Stimulated activated CD4-positive, alpha-beta T cell treated with anti-CD3 and anti-CD28 coated beads, Interleukin-4, amount 100 ng/mL, for 1 hour (primary cell): ENCODE measurements at places on chromosomes 7 and 10.

- no peak for DNase-seq
These were observed 44.0 kb downstream of the HIPK2 start for GRCh38 chr7:139733751-139734150.

DNA sequence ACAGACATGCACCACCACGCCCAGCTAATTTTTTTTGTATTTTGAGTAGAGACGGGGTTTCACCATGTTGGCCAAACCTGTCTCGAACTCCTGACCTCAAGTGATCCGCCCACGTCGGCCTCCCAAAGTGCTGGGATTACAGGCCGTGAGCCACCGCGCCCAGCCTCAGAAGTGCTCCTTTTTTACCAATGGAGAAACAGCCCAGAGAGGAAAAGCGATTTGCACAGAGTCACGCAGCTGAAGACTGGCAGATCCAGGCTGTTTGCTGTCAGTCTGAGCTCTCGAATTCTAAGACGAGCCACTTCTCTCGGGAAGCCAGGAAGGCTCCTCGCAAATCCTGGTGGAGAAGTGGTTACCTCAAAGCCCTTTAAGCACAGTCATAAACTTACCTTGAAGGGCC, 57.4 kb upstream of the SDK1 start:
- DNase-seq: no peak

DNA sequence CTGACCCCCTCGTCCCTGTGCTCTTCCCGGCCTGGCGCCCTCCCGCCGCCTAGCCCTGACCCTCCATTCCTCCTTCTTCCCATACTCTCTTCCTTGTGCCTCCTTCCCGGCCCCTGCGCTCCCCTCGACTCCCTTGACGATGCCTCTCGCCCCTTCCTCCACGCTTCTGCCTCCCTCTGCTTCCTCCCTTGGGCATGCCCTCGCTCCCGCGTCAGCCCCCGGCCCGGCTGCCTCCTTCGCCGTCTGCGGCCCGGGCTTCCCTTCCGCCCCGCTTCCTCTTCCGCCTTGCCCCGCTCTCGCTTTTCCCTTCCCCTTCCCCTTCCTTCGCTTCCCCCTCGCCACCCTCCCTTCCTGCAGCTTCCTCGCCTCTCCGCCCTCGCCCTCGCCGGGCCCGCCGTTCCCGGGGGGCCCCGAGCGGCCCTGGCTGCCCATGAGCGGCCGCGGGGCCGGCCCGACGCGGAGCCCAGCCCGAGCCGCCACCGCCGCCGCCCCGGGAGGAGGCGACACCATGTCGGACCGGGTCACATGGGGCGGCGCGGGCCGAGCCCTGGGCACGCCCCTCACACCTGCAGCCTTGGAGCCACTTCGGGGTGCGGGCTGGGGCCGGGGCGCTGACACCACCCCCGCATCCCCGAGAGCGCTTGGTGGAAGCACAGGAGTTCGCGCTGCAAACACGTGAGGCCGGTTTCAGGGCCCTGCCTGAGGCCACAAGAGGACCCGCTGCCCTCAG, at the start of gene FBXW4:
Gene FBXW4, minus strand, starts transcription at position 497 of the 730 bp plus-strand sequence. Its CDS starts 65 bp downstream, at position 432.
- DNase-seq: peak; percentile 75

DNA sequence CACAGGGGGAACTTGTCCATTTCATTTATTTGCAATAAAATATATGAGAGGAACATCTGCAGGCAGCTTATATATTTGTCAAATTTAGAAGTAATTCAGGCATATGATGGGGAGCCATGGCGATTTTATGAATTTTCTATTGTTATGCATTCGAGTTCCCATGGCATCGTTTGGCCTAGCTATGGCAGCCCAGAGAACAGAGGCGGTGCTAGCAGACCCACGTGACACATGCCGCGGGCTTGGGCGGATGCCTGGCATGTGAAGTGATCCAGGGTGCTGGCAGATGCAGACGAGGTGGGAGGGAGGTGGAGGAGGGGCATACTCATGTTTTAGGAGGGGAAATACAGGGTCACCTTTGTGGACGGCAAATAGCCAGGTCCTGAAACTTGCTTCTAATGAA, 560.0 kb upstream of the GALNT17 start:
- no peak for DNase-seq

DNA sequence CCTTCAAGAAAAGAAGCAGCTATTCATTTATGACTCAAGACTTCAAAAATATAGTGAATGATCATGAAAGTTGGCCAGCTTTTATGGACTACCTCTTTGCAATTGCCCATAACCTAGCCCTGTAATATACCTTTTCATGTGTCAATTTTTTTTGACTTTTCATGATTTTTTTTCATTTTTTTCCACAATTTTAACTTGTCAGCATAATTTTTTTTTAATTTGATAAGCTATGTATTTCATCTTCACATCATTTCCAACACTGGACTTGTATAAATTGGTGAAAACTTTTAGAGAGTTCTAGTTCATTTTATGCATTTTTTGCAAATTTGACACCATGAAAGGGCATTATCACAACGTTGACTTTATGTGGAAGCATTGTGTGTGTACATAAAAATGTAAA, 220.8 kb upstream of the NFE2L3 start:
- DNase-seq: no peak

GRCh38 chr7:34844936-34845665, 187.1 kb downstream of the NPSR1 start:
- DNase-seq: no peak

- DNase-seq: no peak
These were observed 160.7 kb upstream of the ADCY1 start for GRCh38 chr7:45413419-45413818.

DNA sequence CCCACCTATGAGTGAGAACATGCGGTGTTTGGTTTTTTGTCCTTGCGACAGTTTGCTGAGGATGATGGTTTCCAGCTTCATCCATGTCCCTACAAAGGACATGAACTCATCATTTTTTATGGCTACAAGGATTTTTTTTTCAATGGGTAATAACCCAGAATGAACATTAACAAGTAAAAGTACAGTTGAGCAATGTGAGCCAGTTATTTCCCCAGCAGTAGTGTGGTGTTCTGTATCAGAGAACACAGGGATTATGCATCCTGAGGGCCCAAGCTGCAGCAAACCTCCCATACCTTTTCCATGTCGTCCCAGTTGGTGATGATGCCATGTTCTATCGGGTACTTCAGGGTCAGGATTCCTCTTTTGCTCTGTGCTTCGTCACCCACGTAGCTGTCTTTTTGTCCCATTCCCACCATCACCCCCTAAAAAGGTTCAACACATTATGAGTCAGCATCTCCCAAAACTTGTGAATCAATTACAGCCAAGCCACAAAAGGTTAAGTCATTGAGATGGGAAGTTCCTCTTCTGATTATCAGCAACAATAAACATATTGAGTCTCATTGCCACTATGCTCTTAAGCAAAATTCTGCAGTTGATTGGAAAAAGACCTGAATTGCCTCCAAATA, 5.5 kb downstream of the ACTA2 start:
- no peak for DNase-seq

GRCh38 chr10:86931872-86932271, 25.5 kb downstream of the MMRN2 start:
- DNase-seq: no peak

DNA sequence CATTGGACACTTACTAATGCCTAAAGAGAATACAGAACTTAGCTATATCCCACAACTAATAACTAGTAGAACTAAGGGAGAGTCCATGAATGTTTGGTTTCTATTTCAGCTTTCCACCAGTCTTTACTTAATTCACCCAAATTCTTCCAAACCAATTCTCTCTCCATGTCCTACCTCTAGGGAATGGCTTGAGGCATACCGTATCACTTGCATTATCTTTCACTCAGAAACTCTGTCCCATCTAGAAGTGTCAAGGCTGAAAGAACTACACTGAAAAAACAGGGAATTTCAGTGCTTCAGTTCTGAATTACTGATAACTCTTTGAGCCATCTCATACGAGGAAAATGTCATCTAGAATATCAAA, 758 bp downstream of the TMEM168 start:
- DNase-seq: no peak

DNA sequence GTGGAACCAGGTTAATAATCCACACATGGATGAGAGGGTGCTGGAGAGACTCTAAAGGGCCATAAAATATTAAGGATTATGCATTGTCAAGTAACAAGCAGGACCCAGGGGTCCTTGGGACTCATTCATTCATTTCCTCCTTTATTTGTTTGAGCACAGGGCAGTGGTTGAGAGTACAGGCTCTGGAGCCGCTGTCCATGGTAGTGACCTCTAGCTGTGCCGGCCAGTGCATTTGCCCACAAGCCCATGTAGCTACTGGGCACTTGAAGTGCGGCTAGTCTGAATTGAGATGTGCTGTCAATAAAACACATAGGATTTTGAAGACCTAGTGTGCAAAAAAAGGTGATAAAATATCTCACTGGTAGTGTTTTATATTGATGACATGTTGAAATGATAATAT, 137.6 kb downstream of the C10orf105 start:
- no peak for DNase-seq

- no peak for DNase-seq
These were observed 212.5 kb downstream of the DGKB start for GRCh38 chr7:14690075-14690474.

- DNase-seq: no peak
These were observed 476 bp upstream of the ZFYVE27 start for GRCh38 chr10:97736403-97736901.

DNA sequence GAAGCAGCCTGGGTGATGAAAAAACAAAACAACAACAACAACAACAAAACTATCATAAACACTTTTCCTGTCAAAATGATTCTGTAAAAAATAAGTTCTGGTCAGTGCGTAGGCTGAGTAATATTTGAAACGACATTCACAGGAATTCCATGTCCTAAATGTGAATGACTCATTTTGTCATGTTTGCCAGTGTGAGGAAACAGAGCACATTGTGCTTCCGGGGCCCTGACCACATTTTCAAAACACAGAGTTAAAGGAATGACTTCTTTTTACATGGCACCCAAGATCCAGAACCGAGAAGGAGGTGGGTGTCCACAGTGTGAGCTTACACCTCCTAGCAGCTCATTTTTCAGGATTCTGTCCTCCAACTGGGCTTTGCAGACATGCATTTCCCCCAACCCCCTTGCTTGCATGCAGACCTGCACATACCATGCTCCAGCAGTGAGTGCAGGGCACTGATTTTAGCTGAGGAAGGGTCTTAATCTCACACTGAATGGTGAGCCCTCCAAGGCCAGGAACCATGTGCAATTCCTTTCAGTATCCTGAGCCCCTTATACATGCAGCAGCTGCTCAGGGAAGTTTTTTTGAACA, 3.0 kb downstream of the CLRN3 start:
- DNase-seq: no peak

DNA sequence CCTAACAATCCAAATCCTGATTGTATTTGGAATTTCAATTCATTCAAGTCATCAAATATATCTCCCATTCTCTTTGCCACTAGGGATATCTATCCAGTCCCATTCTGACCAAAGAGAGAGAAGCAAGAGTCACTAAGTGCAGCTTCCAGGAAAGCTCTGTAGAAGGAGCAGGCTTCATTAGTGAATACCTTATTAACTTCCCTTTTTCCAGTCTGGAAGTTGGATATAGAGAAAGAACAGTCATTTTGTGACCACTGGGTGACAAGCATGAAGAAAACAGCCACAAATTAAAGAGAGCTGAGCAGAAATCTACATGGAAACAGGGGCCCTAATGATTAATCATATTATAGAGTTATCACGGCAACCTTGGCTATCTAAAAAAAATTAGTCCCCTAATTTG, 190.7 kb upstream of the ADO start:
- DNase-seq: no peak

DNA sequence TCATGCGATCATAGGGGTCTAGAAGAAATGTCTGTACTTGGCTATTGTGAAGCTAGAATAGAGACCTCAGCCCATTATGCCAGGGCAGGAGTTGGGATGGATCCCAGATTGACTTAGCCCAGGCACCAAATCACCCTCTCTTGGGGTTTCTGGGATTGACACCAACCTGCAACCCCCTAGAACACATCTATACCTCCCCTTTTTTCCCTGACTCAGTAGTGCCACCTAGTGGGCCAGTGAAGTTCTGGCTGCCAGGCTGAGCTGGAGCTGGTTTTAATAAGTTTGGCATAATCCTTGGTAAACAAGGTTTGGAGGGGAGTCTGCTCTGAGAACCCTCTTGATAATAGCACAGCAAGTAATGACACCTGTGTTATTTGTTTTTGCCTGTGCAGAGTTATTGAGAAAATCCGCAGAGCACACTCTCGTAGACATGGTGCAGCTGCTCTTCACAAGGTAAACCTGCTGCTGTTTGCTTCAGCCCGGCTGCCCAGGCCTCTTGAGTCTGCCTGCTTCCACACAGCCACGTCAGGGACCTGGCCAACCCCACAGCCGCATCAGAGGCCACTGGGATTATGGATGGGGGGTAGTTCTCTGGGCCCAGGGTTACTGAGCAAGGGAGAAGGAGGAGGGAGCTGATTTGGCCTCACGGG, 43.3 kb upstream of the NFKB2 start:
- peak; percentile 67 for DNase-seq

DNA sequence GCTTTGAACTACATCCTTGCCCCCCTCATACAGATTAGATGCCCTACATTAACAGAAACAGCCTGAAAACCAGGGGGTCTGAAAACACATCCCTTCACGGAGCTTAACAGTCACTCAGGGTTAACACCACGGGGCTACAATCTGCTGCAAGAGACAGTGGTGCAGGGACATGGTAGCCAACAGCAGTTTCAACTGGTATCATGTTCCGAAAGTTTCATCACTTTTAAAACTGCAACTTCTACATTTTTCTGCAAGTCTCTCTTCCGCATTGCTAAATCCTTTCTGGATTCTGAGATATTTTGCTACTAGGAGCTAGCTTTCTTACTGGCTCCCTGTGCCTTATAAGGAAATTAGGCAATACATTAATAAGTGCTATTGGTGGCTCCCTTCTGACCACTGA, 92.6 kb downstream of the JAZF1 start:
- no peak for DNase-seq

- DNase-seq: no peak
These were observed 30.6 kb downstream of the POR start for GRCh38 chr7:75945297-75946168.

GRCh38 chr10:55766212-55766611, 594.8 kb downstream of the ZWINT start:
- no peak for DNase-seq

- no peak for DNase-seq
These were observed 3.2 kb downstream of the C10orf105 start for GRCh38 chr10:71716426-71716825.

DNA sequence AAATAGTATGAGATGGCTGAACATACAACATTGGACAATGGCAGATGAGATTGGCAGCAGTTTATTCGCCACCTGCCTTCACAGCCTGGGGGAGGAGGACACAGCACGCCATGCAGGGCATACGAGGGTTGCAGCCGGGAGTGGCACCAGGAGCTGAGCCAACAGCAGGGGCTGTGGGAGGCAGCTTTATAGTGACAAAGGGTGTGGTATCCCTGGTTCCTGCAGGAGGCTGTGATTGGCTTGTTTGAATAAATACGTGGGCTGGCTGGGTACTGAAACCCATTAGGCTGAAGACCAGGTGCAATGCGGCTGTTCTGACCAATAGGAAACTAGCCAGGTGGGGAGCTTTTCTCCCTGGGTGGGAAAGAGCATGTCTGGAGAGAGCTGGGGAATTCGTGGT, 68.9 kb upstream of the LEP start:
- DNase-seq: no peak

- no peak for DNase-seq
These were observed 102.0 kb upstream of the INSYN2A start for GRCh38 chr10:127298381-127298780.
